Activated T-helper 9 cell treated with anti-CD3 and anti-CD28 coated beads, Interleukin-2, amount 50 U/mL, for 16 hours (primary cell): ENCODE measurements at places on chromosomes 6 and 20.

DNA sequence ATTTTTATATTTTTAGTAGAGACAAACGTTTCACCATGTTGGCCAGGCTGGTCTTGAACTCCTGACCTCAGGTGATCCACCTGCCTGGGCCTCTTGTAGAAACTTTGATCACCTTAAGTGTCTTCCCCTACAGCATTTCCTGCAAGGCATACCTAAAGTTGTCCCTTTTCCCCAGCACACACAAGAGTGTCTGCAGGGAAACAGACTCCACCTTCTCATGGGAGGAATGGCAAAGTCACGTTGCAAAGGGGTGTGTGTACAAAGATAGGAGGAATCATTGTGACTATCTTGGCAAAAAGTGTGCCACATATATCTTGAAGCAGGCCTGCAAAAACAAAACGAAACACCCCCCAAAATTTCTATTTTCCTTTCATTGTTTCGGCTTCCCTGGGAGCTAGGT is 160.8 kb upstream of the RNF24 start:
- no peak for DNase-seq

DNA sequence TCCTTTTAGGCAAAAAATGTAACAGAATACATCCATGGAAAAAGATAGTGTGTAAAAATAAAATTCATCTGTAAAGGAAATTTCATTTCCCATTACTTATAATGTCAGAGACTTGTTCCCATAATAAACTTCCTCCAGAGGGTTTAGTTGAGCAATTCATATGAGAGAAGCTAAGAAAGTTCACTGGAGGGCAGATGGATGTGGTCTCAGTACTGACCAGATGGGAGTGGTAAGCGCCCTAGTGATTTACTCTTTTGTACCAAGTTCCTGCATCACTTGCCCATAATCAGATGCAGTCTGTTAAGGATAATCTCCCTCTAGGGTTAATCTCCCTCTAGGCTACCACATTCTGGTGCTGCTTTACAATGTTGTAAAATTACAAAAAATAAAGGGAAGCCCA is 61.7 kb downstream of the ESF1 start:
- DNase-seq: no peak

DNA sequence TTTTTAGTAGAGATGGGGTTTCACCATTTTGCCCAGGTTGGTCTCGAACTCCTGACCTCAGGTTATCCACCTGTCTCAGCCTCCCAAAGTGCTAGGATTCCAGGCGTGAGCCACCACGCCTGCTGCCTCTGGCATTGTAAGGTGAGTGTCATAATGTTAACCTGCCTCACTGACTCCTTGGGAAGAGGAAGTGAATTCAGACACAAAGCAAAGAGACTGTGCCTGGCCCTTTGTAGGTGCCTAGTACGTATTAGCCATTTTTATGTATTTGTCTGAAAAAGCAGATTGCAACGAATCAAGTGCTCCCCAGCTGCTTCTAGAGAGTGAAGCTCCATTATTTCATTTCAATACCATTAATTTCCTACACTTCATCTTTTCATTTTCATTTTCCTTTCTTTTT is 260.5 kb downstream of the SAMD5 start:
- DNase-seq: no peak

- DNase-seq: no peak
These were observed 5.6 kb upstream of the RPS21 start for GRCh38 chr20:62381202-62381797.

GRCh38 chr6:138493413-138493812 is 5.9 kb downstream of the NHSL1 start:
- no peak for DNase-seq

- DNase-seq: no peak
These were observed 9.2 kb upstream of the HLA-DOB start for GRCh38 chr6:32825966-32826365.

- no peak for DNase-seq
These were observed 1.1 kb downstream of the BAG2 start for GRCh38 chr6:57173056-57173885.

- no peak for DNase-seq
These were observed 2.9 kb downstream of the ATXN1 start for GRCh38 chr6:16758163-16758975.

DNA sequence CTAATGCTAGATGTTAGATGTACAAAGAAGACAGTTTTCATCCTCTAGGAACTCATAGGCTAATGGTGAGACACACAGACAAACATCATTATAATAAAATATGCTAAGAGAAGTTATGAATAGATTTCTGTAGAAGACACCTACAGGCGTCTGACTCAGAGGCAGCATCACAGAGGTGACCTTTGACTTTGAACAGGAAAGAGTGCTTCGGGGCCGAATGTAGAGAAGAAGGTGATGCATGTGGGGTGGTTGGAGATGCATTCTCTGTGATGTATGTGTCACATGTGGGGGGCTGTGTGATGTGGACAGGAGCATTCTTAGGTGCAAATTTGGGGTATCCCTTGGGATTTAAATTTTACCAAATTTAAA is 6.8 kb downstream of the GUCA1A start:
- no peak for DNase-seq

GRCh38 chr6:56864171-56864616 is 90.7 kb upstream of the BEND6 start:
- no peak for DNase-seq

- no peak for DNase-seq
These were observed 191.3 kb upstream of the ARG1 start for GRCh38 chr6:131381709-131382093.

DNA sequence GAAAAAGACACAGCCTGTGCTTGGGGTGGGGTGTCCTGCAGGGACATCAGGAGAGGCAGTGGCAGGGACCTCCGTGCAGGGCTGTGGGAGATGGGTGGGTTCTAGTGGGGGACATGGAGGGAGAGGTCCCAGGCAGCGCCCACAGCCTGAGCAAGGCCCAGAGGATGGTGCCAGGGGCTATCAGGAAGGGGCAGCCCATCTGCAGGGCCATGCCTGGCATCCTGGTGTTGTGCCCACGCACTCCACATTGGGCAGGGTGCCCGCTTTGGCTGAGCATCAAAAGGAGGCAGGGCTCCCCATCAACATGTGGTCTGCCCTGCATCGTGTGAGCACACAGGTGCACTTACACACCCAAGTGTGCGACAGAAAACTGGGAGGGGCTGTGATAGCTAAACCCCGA is 184.3 kb upstream of the SNX9 start:
- no peak for DNase-seq

GRCh38 chr20:5835321-5835821 is 85.2 kb downstream of the SHLD1 start:
- no peak for DNase-seq

- no peak for DNase-seq
These were observed 910 bp upstream of the PCSK2 start for GRCh38 chr20:17225851-17226409.

- no peak for DNase-seq
These were observed 130.5 kb downstream of the ANKRD60 start for GRCh38 chr20:58097943-58098342.

DNA sequence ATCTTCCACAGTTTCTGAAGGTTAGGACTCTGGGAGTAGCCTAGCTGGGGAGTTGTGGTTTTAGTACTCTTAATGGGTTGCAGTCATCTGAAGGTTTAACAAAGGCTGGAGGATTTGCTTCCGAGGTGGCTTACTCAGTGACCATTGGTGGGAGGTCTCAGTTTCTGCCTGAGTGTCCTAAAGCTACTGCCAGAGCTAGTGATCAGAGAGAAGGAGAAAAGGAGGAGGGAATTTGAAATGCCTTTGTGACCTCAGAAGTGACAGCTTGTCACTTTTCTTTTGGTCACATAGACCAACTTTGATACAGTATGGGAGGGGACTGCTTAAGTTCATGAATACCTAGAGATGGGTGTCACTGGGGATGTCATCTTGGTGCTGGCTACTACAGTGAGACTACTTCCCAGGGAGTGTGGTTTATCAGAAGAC is 41.3 kb downstream of the NCOA3 start:
- DNase-seq: no peak

GRCh38 chr6:44022671-44023352 is 104.4 kb downstream of the MRPL14 start:
- DNase-seq: no peak

- DNase-seq: no peak
These were observed 2.9 kb downstream of the C6orf141 start for GRCh38 chr6:49553384-49553783.

- no peak for DNase-seq
These were observed 452 bp downstream of the TRAF3IP2 start for GRCh38 chr6:111605100-111605751.

DNA sequence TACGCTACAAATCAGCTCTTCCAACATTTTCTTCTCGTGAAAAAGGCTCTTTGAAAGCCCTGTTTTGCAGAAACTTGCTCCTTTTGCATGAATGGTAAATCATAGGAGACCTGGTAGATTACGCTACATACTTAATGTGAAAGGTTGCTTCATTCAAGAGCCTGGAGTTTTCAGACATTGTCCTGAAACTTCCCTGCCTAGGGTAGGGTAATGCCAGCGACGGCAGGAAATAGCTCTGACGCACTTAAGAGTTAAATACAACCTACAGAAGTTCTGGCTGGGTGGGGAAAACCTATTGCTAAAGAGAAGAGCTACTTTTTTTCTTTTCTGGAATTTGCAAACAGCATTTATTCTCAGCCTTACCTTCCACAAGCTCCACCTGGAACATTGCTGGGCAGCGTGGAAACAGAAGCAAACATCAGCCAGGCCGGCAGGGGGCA is 144.5 kb downstream of the LPA start:
- peak; percentile 66 for DNase-seq

GRCh38 chr6:75213112-75213511 is 7.3 kb upstream of the COL12A1 start:
- no peak for DNase-seq

- DNase-seq: no peak
These were observed 69.8 kb downstream of the ARID1B start for GRCh38 chr6:156846845-156847599.

DNA sequence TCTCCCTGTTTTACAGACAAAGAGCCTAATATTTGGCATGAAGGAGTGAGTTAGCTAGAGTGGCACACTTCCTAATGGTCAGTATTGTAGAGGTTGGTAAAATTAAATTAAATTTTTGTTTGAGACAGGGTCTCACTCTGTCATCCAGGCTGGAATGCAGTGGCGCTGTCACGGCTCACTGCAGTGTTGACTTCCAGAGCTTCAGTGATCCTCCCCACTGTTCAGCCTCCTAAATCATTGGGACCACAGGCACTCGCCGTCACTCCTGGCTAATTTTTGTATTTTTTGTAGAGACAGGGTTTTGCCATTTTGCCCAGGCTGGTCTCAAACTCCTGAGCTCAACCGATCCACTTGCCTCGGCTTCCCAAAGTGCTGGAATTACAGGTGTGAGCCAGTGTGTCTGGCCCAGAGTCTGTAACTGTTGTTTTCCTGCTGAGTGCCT is 70.9 kb downstream of the SCAND1 start:
- no peak for DNase-seq

GRCh38 chr6:3400162-3400561 is 56.7 kb downstream of the SLC22A23 start:
- DNase-seq: no peak

DNA sequence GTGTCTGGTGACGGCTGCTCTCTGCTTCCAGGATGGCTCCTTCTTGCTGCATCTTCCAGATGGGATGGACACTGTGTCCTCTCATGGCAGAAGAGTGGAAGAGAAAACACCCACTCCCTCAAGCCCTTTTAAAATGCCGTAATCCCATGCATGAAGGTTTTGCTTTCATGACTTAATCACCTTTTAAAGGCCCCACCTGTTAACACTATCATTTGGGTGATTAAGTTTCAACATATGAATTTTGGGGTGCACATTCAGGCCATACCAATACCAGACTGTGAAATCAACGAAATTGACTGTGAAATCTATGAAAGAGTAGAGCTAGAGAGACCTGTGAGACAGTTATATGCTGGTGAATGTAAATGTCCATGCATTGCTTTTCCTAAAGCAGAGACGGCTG is 374.3 kb upstream of the CHD6 start:
- DNase-seq: no peak

DNA sequence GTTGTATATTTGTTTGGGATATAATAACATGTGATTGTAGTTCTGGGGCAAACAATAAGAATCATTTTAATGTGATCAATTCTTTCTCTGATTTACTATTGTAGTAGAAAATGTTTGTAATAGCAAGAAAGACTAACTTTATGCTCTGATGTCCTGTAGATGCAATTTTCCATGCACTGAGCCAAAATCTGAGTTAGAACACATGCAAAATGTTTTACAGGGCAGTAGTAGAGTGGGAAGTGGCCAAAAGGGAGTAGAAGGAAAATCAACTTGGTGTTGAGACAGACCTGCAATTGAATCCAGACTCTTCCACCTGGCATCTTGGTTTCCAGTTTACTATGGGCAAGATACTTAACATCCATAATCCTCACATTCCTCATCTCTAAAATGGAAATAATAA is 93.5 kb upstream of the BMP5 start:
- DNase-seq: no peak

GRCh38 chr20:25690427-25690826 is 6.2 kb downstream of the ZNF337 start:
- DNase-seq: no peak

- no peak for DNase-seq
These were observed 289.6 kb downstream of the RIMS1 start for GRCh38 chr6:72175916-72176315.

GRCh38 chr20:50536333-50536732 is 26.1 kb downstream of the PTPN1 start:
- no peak for DNase-seq

GRCh38 chr6:115819506-115819905 is 241.2 kb downstream of the FRK start:
- no peak for DNase-seq

DNA sequence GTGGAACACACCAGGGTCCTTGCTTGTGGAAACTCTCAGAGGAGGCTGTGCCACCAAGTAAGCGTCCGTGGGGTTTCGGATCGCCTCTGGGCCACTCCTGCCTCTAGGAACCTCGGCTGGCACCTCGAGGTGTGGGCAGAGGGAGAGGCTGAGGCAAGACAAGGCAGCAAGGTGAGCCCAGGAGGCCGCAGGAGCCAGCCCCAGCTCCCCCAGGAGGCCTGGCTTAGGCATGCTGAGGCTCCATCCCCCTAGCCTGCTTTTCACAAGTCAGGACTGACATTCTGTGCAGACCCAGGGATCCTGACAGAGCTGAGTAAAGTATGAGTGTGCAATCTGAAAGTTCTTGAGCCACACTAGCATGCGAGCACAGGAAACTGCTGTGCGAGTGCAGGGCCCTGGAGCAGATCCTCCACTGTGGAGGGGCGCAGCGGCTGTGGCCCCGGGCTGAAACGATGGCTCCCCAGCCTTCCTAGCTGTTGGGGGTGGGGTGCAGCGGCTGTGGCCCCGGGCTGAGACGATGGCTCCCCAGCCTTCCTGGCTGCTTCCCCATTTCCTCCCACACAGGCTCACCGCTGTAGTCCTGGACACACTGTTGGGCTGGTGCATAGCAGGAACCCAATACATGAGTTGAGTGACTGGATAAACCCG is 75.2 kb upstream of the CD93 start:
- no peak for DNase-seq

- DNase-seq: no peak
These were observed 36.8 kb downstream of the MRPL14 start for GRCh38 chr6:44090465-44090864.

- DNase-seq: no peak
These were observed 564.0 kb upstream of the JARID2 start for GRCh38 chr6:14681699-14682487.

DNA sequence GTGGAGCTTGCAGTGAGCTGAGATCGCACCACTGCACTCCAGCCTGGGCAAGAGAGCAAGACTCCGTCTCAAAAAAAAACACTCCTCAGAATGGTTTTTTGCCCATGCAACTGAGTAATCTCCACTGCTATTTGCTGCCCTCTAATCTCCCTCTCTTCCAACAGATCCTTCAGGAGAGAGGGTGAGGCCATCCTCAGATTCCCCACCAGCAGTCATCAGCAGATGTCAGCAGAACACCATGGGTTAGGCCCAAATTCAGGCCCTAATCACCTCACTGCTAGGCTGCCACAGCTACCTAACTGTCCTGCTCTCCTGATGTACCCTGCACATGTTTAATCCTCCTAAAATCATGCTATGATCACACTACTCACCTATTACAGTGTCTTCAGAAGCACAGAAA is 63.2 kb upstream of the BEND6 start:
- no peak for DNase-seq
